ENCODE measurements at places on chromosomes 4 and X. TPM values are rescaled to one million over a fixed set of nuclear protein-coding genes. Genes with fewer than 3 reads are reported as not detected.

The BEX1 gene
- 0.77 TPM for total RNA-seq

The GPC3 gene
- 1.9 TPM for total RNA-seq

The SHROOM4 gene
- total RNA-seq: 3.3 TPM

The CHRNA9 gene
- not detected for total RNA-seq

The ZAR1 gene
- not detected for total RNA-seq

The P2RY4 gene
- 0.20 TPM for total RNA-seq

The SMPX gene
- not detected for total RNA-seq

The ARMCX4 gene
- total RNA-seq: 6.3 TPM

The AKAP17A gene
- 42.4 TPM for total RNA-seq

The AFP gene
- total RNA-seq: 4.6 TPM

The LUZP4 gene
- not detected for total RNA-seq

The MAGEE2 gene
- total RNA-seq: 0.21 TPM
